HT-29 (cell line): ENCODE measurements at places on chromosomes 4 and X.

- DNase-seq: no peak
These were observed 6.7 kb upstream of the RUFY3 start for GRCh38 chr4:70715097-70715496.

DNA sequence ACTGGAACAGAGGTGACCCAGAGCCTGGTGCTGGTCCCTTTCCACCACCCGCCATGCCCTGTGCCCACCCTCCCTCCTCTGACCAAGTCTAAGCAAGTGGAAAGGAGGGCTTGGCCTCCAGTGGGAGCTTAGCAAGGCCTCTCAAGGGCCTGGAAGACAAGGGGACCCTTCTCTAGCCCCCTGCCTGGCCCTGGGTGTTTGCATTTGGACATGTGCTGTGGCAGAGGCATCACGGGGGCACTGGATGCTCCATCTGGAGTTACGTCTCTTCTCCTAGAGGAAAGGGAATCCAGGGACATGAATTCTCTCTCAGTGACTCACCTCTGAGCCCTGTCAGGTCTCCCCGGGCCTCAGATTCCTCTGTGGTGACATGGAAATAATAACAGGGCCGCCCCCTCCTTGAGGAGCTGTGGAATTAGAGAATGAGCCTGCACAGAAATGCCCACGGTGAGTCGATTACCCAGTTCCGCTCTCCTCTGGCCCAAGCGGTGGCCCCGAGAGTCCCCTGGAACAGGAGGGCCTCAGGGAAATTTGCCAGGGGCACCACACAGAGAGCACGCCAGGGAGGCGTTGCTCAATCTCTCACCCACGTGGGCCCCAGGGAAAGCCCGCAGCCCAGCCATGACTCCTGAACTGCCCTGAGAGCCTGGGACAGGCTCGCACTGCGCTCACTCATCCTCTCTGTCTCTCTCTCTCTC is 189.6 kb downstream of the BCOR start:
- peak; percentile 17 for DNase-seq

DNA sequence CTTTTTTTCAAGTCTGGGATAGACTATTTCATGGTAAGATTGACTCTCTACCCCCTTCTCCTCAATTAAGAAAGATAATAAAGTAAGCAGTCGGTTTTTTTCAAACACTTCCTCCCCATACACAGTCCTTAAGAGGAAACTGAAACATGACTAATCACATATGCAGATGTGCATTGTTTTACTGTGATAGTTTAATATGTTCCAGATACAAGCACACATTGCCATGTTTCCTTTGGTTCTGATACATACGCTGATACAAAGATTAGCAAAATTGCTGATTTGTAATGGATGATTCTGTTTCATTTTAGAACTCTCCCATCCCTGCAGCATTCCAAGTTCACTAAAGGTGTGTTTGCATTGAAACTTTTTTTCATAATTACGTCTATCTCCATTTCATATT is 76.1 kb downstream of the FBXO8 start:
- DNase-seq: no peak

DNA sequence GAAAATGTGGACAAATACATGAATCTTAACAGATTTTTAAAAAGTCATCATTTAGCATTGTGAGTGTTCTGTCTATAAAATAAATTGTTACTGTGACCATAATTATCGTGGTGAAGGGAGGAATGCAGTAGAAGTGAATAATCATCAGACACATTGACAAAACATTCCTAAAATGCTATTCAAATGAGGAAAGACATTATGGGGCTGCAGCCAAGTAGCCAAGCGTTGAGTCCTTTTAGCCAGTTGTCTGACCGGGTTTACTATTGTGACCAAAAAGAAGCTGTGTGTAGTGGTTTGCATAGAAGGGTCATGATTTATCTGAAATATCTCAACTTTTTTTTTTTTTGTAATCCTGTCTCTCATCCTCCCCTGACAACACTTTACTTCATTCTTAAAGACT is 19.5 kb downstream of the WWC2 start:
- no peak for DNase-seq
